ENCODE measurements at places on chromosomes 3 and 15.
A peak's percentile ranks its signal among the peaks of the same experiment; 100 is the strongest.

DNA sequence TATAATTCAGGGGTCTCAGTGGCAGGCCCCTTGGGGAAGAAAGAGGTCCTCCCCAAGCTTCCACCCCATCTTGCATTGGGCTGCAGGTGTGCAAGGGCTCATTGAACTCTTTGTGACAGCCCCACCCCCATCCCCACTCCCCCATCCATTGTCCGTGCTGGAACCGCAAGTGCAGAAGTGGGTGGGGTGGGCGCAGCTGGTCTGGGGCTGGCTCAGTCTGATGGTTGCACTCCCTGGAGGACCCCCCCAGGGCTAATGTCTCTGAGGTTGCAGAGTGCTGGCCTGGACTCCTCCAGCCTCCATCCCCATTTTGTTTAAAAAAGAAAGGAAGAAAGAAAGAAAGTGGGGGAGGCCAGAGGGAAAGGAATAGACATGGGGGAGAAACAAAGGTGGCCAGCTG, 42.3 kb upstream of the ARL8B start:
- no peak for DNase-seq

GRCh38 chr15:79769069-79769481, 127.7 kb downstream of the MTHFS start:
- DNase-seq, result no peak

GRCh38 chr15:45234562-45235235, 17.3 kb upstream of the SLC28A2 start:
- DNase-seq, result no peak

- no peak for DNase-seq
Measured at GRCh38 chr15:41881550-41881919, 12.3 kb downstream of the SPTBN5 start.

DNA sequence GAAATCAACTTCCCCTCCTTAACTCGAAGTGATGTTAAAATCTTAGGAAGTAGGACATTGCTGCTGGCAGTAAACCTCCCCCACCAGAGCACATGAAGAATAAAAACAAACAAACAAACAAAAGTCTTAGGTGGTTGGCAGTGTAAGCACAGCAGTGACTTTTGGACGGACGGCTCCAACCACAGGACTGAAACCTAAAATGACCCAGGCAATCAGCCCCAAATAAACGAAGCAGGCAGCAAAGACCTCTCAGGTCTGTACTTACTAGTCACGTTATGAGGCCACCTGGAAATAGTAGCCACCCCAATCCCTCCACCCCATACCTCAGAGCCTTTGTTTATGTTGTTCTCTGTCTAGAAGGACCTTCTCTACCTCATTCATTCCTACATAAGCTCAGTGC, 33.5 kb upstream of the HES1 start:
- DNase-seq, result no peak

DNA sequence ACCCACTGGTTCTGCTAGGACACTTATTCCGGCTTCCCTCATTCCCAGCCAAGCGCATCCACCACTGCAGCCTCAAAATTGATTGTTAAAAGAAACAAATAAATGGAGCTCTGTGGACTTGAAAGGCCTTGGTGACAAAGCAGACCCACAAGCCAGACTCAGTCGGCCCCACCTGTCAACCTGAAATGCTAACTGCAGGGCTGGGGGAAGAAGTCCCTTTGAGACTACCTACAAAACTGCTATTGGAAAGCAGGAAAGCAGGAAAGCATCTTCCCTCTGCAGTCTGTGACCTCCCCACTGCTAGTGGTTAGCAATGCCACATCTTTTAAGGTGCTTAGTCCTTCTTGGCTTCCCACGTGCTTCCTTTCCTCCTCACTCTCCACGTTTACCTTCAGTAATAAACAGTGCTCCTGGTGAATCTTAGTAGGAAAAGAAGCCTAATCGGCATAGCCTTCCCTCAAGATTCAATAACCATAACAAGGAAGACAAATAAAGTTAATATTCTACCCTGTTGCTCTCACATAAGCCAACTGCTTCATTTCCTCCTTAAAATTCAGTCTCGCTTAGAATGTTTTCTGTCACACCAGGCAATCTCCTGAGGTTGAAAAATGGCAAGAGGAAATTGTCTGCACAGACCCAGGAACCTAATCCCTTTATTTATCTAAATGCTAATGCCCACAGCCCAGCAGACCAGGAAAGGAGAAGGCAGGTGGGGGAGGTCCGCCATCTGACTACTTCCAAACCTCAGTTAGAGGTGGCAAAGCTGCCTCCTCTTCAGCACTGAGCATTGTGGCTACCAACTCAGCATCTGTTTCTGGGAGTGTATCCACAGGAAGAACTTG, 296.2 kb downstream of the NEK10 start:
- DNase-seq, result no peak

DNA sequence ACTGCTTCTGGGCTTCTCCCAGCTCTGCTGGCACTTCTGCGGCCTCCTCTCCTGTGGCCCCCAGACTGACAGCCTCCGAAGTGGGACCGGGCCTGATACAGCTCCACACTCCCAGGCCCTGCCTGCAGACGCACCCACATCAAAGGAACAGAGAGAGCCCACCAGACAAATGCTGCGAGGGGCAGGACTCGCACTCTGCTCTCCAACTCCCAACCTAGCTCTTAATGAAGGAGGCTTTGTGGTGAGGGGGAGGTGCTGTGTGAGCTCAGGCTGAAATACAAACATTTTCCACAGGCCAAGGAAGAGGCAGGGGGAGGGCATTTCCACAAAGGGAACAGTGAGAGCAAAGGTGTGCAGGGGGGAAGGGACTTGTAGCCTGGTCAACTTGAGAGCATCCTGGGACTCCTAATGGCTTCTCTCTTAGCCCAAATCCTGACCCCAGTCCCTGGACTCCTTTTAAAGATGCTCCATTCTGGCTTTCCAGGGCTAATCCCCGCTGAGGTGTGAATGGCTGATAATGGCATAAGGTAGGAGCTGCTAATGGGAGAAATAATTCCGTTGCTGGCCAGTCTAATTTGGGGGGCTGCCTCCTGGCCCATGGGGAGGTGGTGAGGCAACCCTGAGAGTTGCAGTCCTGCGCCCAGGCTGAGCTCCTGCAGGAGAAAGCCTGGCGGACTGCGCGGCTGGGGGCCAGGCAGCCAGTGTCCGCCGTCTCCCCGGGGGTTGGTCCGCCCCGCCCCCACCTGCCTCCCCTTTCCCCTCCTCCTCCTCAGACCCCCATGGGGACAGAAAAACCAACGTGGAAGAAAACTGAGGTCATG, 9.6 kb downstream of the LINGO1 start:
- no peak for DNase-seq

DNA sequence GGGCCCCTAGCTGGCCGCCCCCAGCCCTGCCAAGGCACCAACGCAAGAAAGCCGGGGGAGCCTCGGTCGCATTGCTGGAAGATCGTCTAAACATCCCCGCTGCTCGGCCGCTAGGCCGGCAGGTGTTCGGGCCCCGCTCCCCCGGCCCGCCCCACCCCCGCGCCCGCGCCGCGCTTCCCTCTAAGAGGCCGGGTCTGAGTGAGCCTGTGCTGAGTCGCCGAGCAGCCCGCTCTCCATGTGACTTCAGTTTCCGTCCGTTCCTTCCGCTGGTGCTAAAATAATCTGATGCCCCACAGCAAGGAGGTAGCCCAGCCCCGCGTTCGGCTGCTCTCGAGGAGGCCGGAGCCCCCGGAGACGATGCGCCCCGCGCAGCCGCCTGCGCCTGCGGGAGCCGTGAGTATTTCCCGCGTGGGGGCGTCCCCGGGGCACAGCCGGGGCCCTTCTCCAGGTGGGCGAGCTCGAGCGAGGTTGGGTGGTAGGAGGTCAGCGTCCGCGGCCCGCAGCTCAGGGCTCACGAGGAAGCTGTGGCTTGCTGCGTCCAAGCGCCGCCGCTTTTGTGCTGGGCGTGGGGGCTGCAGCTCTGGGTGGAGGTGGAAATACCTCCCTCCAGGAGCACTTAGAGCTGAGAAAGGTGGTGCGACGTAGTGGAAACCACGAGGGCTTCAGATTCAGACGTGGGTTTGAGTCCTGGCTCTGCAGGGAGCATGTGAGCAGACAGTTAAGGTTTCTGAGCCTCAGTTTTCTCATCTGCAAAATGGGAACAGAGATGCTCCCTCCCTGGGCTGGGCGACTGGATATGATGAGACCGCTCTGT, at the start of gene NRROS:
Gene NRROS, plus strand, starts transcription at position 212 of the 814 bp plus-strand sequence. CDS start 14,846 bp downstream, outside the sequence.
- no peak for DNase-seq

DNA sequence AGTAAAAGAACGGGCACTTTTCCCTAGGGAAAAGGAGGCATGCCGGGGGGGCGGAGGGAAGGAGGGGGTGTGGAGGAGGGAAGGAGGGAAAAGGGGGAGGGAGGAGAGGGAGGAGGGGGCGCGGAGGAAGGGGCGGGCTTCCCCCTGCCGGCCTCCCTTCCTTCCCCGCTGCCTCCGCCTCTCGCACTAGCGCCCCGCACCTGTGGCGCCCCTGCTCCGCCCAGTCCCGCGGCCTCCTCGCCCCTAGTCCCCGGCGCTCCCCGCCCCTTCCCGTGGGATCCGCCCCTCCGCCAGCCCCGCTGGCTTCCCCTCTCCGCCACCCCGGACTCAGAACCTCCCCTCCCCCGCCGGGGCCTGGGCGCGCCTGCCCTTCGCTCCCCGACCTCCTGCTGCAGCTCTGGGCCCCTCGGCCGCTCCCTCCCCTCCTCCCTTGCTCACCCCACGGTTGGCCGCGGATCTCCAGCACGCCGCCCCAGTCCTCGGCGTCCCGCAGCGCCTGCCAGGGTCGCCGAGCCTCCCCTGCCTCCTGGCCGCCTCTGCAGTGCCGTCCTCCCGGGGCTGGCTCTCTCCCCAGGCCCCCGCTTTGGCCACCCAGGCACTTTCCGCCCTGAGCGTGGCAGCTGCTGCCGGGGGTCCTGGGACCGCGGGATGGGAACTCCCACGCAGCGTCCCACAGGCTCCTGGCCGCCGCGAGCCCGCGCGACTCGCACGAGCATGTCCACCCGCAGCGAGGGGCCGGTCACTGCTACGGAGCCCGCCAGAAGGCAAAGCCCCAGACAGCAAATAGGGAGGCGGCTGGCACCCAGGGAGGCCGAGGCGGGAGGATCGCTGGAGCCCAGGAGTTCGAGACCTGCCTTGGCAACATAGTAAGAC, 147.4 kb downstream of the TJP1 start:
- DNase-seq, result no peak

GRCh38 chr15:72614810-72615532, 39.5 kb upstream of the GOLGA6B start:
- no peak for DNase-seq

- no peak for DNase-seq
Measured at GRCh38 chr3:869269-869668, 223.6 kb upstream of the CNTN6 start.

GRCh38 chr3:39150148-39150802, 3.1 kb downstream of the CSRNP1 start:
- no peak for DNase-seq

GRCh38 chr15:62636823-62637573, 405.5 kb upstream of the TPM1 start:
- no peak for DNase-seq

GRCh38 chr15:71678191-71678590, 132.2 kb upstream of the NR2E3 start:
- DNase-seq, result no peak

- DNase-seq, result peak; percentile 6
Measured at GRCh38 chr3:184289426-184289938, 9.6 kb upstream of the PSMD2 start.

GRCh38 chr15:40293905-40294895, 11.3 kb upstream of the ANKRD63 start:
- DNase-seq, result no peak

GRCh38 chr15:92068121-92068520, 214.6 kb downstream of the SLCO3A1 start:
- DNase-seq, result no peak

GRCh38 chr3:104564045-104564643, 802.6 kb upstream of the ALCAM start:
- no peak for DNase-seq

DNA sequence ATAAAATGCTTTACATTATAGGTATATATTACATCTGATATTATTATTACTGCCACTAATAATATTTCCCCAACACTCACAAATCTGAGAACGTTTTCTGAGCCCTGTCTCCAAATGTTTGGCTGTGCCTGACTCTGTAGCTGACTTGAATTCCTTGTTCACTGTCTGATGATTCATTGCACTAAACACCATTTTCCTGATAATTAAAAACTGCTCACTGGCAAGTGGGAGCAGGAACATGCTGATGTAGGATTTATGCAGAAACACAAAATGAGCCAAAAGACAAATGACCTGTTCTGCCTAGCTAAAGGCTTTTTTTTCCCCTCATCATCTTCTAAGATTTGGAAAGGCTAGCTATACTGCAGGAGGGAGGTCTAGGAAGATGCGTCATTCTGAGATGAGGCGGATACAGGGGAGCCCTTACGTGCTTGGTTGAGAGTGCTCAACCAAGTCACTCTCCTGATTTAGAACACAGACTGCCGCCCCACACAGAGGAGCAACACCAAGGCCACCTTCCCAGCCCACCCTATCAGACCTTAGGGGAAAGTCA, 380.7 kb downstream of the EPHB1 start:
- DNase-seq, result no peak

- no peak for DNase-seq
Measured at GRCh38 chr15:93141371-93141794, 52.4 kb upstream of the RGMA start.

DNA sequence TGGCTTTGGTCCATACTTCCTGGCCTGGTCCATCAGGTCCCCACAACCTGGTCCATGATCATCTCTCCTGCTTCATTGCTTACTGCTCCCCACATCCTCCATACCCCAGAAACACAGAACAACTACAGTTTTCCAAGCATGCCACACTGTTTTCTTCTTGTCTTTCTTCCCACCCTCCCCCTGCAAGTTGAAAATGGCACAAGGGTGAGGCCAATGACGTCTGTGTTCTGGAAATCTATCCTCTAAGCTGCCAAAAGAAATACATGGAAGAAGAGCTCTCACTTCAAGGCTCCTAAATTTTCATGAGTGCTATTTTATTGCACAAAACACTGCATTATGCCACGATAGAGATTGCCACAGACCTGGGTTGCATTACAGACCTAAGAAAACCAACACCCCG, 404.4 kb downstream of the VPS13C start:
- no peak for DNase-seq

- peak; percentile 58 for DNase-seq
Measured at GRCh38 chr3:133805702-133806475, at the start of gene SRPRB. Gene SRPRB (plus strand): TSS chr3:133805815. CDS start chr3:133805849, 34 bp downstream.

GRCh38 chr15:22978691-22979237, 1.4 kb downstream of the CYFIP1 start:
- no peak for DNase-seq

DNA sequence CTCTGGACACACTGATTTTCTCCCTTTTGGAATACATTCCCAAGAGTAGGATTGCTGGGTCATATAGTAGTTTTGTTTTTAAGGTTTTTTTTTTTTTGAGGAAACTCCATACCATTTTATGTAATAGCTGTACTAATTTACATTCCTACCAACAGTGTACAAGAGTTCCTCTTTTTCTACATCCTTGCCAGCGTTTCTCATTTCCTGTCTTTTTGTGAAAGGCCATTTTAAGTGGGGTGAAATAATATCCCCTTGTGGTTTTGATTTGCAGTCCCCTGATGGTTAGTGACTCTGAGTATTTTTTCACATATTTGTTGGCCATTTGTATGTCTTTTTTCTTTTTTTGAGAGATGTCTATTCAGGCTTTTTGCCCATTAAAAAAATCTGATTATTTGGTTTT, 1205.5 kb downstream of the ROBO1 start:
- no peak for DNase-seq

DNA sequence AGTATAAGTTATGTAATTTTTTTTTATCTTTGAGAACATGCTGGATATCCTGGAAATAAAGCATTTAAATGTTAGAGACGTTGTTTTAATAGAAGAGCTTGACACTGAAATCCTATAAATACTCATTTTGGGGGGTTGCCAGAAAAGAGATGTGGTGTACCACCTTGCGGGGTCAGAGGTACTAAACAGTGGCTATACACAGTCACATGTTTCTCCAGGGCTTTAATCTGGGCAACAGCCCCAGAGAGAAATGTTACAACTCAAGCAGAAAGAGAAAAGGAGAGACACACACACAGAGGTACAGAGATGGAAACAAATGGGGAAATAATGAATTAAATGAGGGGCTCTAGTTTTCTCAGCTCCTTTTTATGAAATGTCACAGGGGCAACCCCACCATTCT, 113.8 kb downstream of the SENP2 start:
- no peak for DNase-seq

Measured in NCI-H1417 treated with DMSO at 0.1 percent for 48 hours (cell line).